ENCODE measurements at places on chromosomes 4 and X.
A peak's percentile ranks its signal among the peaks of the same experiment; 100 is the strongest.

GRCh38 chr4:54958236-54958635 lies 167.2 kb downstream of the KDR start:
- no peak for DNase-seq

DNA sequence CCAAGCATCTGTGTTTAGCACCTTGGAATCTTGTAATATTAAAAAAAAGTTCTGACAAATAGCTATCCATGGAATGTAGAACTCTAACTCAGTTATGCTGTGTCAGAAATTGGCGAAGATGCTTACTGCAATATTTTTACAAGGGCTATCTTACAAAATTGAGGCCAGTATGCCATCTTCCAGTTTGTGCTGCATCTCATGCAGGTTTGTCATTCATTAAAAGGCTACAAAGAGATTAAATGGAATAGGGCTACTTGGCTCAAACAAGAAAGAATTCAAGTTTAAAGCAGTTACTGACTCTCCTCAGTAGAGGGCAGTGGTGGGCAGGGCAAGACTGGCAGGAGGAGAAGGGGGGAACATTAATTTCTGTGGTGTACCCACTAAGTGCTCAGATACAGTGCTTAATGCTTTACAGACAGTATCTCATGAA lies 66.5 kb downstream of the SHROOM4 start:
- no peak for DNase-seq

- no peak for DNase-seq
These were observed 77.5 kb downstream of the UCHL1 start for GRCh38 chr4:41334182-41334581.

DNA sequence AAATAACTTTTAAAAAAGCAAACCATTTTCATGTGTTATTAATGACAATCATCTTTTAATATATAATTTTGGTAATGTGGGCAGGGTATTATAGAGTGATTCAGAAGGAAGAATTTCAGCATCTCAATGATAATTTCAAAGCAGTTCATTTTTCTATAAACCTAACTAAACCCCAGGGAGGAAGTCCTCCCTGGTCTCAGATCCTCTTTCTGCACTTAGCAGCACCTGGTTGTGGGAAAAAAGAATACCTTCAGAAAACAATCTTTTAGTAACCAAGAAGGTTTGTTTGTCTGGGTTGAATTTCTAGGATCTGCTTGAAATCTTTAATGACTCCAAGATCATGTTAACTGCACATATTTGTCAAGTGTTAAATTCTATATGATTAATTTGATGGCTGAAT lies 29.9 kb downstream of the DKK2 start:
- DNase-seq: no peak

DNA sequence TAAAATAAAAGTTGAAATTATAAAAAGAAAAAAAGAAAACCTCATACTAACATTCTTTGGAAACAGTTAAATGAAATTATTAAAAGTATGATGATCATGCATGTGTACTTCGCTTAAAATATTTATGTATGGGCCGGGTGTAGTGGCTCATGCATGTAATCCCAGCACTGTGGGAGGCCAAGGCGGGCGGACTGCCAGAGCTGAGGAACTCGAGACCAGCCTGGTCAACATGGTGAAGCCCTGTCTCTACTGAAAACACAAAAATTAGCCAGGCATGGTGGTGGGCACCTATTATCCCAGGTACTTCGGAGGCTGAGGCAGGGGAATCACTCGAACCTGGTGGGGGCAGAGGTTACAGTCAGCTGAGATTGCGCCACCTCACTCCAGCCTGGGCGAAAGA lies 952.2 kb upstream of the FTHL17 start:
- DNase-seq: no peak

DNA sequence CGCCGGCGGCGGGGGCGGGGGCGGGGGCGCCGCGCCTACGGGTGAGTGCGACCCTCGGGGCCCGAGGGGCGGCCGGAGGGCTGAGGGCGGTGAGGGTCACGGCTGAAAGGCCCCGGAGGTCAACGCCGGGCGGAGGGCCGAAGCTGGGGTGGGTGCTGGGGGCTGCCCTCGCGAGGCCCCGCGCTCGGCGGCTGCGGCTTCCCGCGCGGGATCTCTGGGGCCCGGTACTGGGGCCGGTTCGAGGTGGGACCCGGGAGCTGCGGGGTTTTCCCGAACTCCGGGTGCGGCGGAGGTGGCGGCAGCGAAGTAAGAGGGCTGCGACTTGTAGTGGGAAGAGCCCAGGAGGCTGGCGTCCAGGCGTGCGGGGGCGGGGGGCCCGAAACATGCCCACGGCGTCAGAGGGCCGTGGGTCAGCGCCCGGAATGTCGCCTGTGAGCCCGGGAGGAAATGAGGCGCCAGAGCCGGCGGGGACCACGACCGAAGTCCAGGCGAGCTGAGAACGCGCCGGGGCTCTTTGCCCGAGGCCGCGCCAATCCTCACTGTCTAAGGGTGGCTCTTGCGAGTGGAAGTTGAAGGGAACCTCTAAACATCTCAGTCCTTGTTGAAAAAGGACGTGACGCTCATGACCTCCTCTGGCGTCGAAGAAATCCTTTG lies 407 bp downstream of the IL13RA1 start:
- DNase-seq: peak; percentile 1

- DNase-seq: no peak
These were observed 47.2 kb upstream of the TMEM33 start for GRCh38 chr4:41887821-41888686.

GRCh38 chrX:85995641-85996040 lies 51.7 kb downstream of the CHM start:
- DNase-seq: no peak

GRCh38 chr4:105067946-105068345 lies 78.7 kb upstream of the TET2 start:
- no peak for DNase-seq

GRCh38 chr4:162523171-162523570 lies 359.4 kb upstream of the FSTL5 start:
- DNase-seq: no peak

- DNase-seq: no peak
These were observed 11.4 kb downstream of the MCUB start for GRCh38 chr4:109571494-109571893.

- DNase-seq: no peak
These were observed 49.2 kb upstream of the TLR2 start for GRCh38 chr4:153634738-153635353.

- no peak for DNase-seq
These were observed 263.2 kb downstream of the DHX15 start for GRCh38 chr4:24321131-24321530.

- no peak for DNase-seq
These were observed 1.8 kb downstream of the CASP3 start for GRCh38 chr4:184647266-184648053.
